ENCODE measurements at places on chromosomes 5 and 9. TPM values are rescaled to one million over a fixed set of nuclear protein-coding genes. Genes with fewer than 3 reads are reported as not detected.

RUSC2 gene
- 1.3 TPM for total RNA-seq

GRCh38 chr5:73789851-73790281 lies 163.9 kb downstream of the ARHGEF28 start:
- ATAC-seq = no peak

DNA sequence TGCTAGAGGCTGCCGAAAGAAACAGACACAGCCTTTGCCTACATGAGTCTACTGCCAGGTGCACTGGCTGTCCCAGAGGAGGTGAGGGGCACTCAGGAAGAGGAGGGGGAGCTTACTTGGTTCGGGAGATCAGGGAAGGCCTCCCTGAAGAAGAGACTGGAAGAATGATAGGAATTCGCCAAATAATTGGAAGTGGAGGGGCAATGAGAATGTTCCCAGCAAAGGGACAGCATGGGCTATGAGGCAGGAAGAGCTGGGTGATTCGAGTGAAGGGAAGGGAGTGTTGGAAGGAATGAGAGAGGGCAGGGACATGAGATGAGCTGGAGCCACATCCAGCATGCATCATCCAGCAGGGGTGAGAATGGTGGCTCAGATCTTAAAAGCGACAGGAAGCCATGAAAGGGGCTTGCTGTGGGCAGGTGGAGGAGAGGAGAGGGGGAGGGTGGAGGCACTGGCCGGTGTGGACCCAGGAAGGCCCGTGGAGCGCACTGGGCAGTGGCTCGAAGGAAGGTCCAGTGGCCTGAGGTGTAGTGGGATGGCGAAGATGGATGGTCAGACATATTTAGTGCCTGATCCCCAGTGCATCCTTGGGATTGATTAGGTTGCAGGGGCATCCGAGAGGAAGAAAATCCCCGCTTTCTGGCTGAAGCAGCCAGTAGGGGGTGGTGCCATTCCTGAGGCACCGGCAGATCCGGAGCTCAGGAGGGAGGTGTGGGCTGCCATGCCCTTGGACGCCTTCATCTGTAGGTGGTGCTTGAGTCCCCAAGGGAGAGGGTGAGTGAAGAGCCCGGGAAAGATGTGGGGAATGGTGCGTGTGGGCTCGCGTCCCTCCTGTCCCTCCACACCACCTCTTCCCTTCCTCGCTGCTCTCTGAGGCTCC lies 53.5 kb upstream of the GARNL3 start:
- no peak for ATAC-seq

GRCh38 chr9:20496328-20496727 lies 126.0 kb downstream of the MLLT3 start:
- no peak for ATAC-seq

DNA sequence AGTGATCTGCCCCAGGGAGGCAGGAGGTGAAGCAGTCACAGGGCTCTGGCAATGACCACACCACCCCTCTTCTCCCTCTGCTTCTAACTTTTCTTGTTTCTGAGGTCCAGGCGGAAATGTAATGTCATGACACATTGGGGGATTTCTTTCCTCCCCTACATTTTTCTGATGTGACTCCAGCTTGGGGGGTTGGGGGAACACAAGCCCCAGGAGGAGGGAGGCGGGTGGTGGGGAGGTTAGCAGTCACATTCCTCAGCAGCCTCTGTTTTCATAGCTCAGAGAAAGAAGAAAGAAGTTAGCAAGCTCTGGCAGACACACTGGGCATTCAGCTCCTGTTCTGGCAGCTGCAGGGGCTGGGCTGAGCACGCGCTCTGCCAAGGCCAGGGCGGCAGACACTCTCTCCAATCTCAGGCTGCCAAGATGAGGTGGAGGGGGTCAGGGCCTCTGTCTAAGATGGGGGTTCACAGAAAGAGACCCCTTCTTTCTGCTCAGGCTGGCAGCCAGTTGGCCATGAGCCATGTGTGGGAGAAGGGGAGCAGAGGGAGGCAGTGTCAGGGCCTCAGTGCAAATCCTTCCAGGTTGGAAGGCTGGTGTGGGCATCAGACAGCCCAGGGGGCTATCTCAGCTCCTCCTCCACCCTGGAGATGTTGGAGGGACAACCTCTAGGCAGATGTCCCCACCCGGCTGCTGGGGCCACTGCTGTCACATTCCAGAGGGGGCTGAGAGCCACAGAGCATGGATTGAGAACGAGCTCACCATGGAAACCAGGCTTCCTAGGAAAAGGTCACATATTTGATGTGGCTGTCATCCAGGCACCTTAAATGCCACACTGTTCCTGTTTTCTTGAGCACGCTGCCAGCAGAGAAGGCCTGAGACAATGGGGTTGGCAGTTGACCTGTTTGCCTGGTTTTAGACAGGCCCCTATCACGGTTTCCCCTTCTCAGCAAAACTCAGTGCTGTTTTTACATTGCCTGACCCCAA lies 20.1 kb upstream of the PFDN1 start:
- ATAC-seq = no peak

GRCh38 chr5:111132731-111133435 lies 40.7 kb downstream of the WDR36 start:
- peak; percentile 39 for ATAC-seq
